ENCODE measurements at places on chromosomes 6 and 20.

GRCh38 chr6:129033581-129033980 lies 150.6 kb downstream of the LAMA2 start:
- no peak for DNase-seq

GRCh38 chr6:52551483-52552277 lies 25.2 kb downstream of the TRAM2 start:
- DNase-seq = no peak

- no peak for DNase-seq
These were observed 109.4 kb upstream of the SNX9 start for GRCh38 chr6:157713451-157714152.

DNA sequence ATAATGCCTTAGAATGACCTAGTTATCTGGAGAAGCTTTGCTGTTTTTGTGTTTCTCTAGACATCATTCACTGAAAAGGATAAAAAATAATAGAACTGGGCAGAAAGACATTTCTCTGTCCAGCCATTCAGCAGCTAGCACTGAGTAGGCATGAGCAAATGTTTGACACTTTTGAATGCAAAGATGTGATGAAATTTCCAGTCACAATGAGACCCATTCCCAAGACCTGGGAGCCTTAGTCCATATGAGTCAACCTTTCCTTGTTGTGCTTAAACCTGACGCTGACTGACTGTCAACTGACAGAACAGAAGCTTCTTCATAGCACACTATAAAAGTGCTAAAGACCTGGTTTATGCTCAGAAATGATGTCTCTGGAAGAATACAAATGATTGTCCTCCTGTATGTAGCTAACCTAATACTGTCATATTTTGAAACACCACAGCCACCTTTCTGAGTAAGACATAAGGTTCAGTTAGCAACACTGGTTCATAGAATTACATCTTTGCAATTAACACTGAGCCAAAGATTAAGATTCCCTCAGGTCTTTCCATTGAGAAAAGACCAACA lies 17.1 kb downstream of the RALGAPA2 start:
- no peak for DNase-seq

GRCh38 chr6:113855500-113856374 lies 1.4 kb upstream of the MARCKS start:
- peak; percentile 58 for DNase-seq

- DNase-seq = no peak
These were observed 48.2 kb downstream of the MRPL14 start for GRCh38 chr6:44078827-44079671.

GRCh38 chr6:18988636-18989035 lies 601.5 kb downstream of the RNF144B start:
- DNase-seq = no peak

GRCh38 chr6:115865914-115866313 lies 194.8 kb downstream of the FRK start:
- no peak for DNase-seq

DNA sequence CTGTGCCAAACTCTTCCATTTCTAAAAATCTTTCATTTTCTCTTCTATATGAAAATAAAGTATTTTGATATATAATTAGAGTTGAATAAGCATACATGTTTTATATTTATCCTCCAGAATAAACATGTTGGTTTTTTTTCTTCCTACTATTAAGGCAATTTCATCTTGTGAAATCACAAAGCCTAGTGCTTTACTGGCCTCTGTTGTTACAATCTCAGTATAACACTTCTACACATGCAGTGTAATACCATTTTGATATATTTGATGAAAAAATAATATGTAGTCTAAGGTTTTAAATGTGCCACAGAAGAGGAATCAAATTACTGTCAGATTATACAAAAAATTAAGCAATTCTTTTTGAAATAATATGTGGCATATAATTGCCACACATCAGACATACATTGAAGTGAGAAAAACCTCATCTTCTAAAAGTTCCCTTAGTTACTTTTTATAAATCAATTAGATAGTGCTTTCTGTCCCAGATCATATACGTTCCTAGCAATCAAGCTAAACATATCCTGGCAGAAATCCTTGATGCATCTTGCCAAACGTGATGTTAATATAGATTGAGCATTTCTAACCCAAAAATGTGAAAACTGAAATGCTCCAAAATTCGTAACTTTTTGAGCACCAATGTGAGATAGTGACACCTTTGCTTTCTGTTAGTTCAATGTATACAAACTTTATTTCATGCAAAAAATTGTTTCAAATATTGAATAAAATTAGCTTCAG lies 225.1 kb upstream of the MANEA start:
- DNase-seq = no peak

GRCh38 chr6:131070061-131070460 lies 7.0 kb upstream of the EPB41L2 start:
- no peak for DNase-seq

GRCh38 chr6:128364766-128365519 lies 155.5 kb downstream of the PTPRK start:
- no peak for DNase-seq

- no peak for DNase-seq
These were observed 8.5 kb downstream of the RNF8 start for GRCh38 chr6:37362101-37362828.

DNA sequence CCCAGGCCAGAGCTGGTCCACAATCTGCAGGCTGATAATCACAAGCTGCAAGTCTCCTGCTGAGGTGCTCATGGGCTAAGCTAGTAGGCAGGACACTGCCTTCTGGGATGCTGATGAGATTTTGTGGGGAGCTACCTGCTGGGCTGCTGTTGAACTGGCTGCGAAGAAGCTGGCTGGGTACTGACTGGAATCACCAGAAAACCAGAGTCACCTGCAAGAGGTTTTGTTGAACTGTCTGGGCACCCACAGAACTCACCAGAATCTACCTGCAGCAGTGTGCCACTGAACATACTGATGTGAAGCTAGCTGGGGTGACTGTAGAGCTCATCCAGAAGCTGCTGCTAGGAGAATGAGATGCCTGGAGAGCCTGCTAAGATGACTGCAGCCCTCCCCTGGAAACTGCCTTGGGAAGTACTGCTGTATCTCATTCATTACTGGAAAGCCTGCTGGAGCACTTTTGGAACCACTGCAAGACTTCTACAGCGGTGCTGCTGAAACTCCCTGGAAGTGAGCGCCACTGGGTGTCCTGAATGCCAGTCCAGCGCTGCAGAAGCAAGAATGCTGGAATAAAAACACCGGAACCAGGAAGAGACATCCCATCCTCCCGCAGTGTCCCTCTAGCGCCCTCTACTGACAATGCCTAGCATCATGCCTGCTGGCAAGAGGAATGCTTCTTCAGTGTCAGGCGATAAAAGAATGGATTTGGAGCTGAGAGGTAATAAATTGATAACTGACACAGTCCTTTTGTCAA lies 64.9 kb upstream of the ARHGAP18 start:
- DNase-seq = no peak

- no peak for DNase-seq
These were observed 171.1 kb downstream of the DHX35 start for GRCh38 chr20:39133201-39133600.

DNA sequence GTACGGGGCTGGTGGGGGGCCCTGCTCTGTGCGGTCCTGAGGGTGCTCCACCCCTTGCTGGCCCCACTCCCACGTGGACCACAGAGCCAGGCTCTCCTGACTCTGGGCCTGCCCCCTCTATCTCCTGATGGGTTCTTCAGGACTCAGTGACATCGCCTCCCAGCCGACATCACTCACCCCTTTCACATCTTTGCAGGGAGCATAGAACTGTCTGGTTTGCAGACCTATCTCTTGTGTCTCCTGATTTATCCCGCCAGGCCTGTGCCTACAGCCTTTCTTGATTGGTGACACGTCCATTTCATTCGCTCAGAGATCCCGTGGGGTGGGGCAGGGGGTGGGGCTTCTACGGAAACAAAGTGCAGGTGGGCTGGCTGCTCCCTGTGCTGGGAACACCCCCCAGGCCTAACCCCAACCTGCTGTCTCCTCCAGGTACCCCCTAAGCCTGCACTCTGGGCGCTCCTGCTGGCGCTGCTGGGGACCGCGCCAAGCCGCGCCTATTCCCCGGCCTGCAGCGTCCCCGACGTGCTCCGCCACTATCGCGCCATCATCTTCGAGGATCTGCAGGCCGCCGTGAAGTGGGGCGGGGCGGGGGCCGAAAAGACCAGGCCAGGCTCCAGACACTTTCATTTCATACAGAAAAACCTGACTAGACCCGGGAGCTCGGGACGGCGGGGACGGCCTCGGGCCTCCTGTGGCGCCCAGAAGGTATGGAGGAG lies 1.7 kb downstream of the C20orf204 start:
- no peak for DNase-seq

- DNase-seq = no peak
These were observed 14.9 kb downstream of the MAN1A1 start for GRCh38 chr6:119334535-119335264.

DNA sequence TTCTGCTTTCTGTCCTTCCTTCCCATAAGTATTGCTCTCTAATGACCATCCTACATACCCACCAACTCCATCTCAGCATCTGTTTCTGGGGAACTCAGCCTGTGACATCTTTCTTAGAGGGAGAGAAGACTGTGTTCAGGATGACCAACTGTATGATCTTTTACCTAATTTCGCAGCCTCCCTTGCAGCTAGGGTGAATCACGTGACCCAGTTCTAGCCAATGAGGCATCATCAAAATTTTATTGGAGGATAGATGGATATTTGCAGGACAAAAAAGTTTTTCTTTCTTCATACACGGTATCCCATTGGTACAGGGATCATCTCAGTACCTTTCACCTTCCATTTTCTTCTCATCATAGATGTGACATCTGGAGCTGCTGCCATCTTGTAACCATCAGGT lies 14.4 kb upstream of the MC3R start:
- DNase-seq = no peak

DNA sequence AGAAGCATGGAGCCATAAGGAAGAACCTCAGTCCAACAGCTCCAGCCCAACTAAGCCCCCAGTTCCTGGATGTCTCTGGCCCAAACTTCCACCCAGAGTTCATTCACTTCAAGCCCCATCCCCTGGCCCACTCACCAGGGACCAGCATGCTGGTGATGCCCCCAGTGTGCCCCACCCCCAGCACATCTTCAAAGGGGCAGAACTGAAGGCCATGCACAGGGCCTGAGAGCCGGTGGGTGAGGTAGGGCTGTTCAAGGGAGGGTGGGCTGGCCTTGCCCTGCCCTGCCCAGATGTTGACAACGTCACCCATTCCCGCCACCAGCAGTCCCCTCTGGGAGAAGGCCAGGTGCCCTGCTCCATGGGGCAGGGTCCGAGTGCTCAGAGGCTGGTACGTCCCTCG lies 3.6 kb downstream of the B3GALT4 start:
- no peak for DNase-seq

GRCh38 chr6:154733183-154733625 lies at the start of gene SCAF8:
Gene SCAF8, plus strand, starts transcription at chr6:154733416. Its CDS starts 485 bp downstream, at chr6:154733901.
- peak; percentile 59 for DNase-seq

GRCh38 chr6:149218915-149219314 lies 98.6 kb upstream of the TAB2 start:
- no peak for DNase-seq

GRCh38 chr6:1326535-1327121 lies 14.7 kb downstream of the FOXQ1 start:
- no peak for DNase-seq

DNA sequence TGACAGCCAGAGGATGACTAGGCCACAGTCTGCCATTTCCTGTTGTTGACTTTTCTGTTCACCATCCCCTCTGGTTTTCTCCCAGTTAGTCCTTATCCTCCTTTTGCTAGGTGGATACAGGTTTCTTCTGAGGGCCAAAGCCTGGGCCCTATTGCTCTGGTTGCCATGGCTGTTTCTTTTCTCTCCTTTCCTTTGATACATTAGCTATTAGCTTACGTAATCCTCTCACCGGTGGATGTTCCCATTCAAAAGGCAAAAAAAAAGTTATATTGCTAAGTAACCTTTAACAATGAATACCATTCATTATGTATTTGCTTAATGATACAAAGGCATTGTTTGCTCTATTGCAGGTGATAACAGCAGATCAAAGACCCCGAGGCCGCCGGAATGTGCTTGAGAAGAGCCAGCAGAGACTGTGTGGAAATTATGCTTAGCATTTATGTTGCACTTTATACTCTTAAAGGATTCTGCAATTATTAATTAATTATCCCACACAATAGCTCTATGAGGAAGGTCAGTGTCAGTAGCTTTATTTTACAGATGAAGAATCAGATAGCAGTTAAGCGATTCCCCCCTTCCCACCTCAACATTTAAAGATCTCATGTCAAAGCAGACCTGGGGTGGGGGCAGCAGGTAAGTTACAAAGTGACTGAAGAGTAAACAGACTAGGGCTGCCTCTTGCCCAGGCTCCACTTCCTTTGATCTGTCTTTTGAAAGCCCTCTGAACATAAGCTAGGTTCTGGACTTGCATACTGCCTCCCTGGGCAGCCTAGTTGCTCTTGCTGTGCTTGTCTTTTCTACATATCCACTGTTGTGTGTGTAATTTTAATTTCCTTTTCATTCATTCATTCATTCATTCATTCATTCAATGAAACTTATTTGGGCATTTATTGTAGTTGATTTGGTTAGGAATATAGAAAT lies 14.5 kb upstream of the TFB1M start:
- DNase-seq = no peak

GRCh38 chr20:17518339-17519052 lies 12.7 kb downstream of the BFSP1 start:
- DNase-seq = no peak

GRCh38 chr20:57330998-57331397 lies 1.4 kb downstream of the SPO11 start:
- no peak for DNase-seq

DNA sequence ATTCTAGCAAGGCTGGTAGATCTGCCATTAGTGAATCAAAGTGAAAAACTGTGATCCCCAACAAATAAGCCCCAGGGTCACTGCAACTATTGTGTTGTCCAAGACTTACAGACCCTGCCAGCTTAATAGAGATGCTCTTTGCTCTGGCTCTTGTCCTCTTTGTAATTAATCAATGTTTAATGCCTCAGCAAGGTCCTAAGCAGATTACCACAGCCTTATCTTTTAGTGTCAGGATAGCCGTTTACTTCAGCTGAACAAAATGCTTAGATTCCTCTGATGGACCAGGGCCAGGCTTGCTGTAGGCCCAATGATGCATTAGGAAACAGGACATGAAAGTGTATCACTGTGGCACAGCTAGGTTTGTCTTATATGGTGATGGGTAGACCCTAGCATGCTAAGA lies 353.3 kb downstream of the HACE1 start:
- no peak for DNase-seq

GRCh38 chr20:46037036-46037435 lies 8.0 kb downstream of the SLC12A5 start:
- DNase-seq = no peak

GRCh38 chr20:5821627-5822215 lies 71.5 kb downstream of the SHLD1 start:
- DNase-seq = no peak

GRCh38 chr6:107272246-107272645 lies 156.9 kb upstream of the BEND3 start:
- no peak for DNase-seq

GRCh38 chr6:155980014-155980767 lies 524.6 kb upstream of the NOX3 start:
- no peak for DNase-seq

DNA sequence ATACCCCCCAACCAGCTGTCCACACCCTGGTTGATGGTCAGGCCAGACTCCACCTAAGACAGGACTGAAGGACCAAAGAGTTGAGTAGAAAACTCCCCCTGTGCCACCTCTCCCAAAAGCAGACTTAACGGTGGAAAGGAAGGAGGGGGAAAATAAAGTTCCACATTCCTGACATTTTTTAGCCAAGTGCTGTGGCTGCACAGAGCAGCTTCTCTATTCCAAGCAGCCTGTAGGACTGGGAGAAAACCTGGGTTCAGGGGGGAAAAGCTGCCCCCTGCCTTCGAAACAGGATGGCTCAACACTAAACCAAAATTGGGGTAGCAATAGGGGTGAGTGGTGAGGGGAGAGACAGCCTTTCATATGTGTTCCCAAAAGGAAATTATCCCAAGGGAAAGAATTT lies 3.6 kb downstream of the TRAM2 start:
- DNase-seq = no peak

- DNase-seq = no peak
These were observed 2.3 kb downstream of the ENTPD6 start for GRCh38 chr20:25197870-25198190.

All from KG1 (cell line).